Astrocyte of the spinal cord (primary cell): ENCODE measurements at places on chromosomes 16 and 17.

- no peak for DNase-seq
These were observed 123.8 kb upstream of the RPL38 start for GRCh38 chr17:74079537-74080300.

GRCh38 chr16:14303639-14304394 is 232.7 kb downstream of the MRTFB start:
- no peak for DNase-seq

GRCh38 chr17:66734186-66734943 is 100.6 kb upstream of the CACNG5 start:
- no peak for DNase-seq

DNA sequence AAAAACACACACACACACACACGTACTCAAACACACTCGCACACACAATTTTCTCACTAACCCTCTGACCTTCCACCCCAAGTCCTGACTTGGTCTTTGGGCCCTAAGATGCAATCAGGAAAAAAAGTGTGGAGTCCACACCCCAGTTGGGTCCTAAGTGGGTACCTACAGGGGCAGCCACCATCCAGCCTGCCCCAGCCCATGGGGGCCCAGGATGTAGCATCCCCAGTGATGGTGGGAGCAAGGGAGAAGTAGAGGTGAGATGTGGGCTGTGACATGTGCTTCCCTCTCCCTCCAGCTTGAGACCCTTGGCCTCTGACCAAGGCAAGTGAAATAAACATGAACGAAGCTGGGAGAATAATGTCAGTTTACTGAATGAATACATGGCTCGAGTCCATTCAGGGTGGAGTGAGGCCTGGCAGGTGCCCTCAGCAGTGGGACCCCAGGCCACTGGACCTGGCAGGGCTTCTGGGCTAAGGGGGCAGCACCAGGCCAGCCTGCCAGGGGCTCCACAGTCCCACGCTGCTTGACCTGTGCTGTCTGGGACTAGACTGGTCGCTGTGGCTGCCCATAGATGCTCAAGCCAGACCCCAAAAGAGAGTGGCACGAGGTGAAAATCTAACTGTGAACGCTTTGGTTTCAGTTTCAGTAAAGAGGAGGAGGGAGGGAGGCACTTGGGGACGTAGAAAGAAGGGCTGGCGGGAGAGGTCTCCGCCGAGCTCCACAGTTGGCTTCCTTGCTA is 73.7 kb downstream of the MRC2 start:
- no peak for DNase-seq

DNA sequence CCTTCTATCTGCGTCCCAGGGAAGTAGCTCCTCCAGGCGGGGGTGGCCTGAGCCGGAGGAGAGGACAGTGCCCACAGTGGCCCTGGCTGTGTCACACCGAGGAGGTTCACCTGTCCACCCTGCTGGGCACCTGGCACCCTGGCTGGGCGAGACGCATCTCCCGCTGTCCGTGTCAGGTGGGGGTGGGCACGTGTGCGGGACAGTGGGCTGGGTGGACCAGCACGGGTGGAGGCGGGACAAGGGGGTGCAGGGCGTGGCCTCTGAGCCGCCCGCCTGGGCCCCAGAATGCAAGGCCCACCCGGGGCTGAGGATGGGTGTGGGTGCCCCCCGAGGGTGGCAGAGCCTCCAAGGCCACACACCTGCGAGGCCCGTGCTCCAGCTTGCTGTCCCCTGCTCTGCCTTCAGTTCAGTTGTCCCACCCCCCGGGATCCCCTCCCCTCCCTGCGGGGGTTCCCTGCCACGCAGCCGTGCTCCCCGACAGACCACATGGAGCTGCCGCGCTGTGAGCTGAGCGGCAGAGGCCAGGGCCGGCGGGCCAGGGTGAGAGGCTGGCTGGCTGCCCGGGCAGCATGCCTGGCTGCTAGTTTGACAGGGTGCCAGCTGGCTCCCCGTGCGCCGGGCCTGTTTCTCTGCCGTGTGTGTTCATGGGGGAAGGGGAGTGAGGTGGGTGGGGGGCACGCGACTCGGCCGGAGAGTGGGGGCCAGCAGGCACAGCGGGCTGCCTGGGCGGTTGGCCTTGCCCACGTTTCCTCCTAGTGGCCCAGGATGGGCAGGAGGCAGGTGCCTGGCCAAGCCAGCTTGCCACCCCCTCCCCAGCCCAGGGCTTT is 33.9 kb downstream of the BAHCC1 start:
- peak; percentile 70 for DNase-seq

- DNase-seq = no peak
These were observed 28.1 kb downstream of the WFDC1 start for GRCh38 chr16:84322749-84323148.

GRCh38 chr16:30064729-30065101 is 845 bp upstream of the ALDOA start:
- DNase-seq = no peak

- no peak for DNase-seq
These were observed 37.9 kb downstream of the NDEL1 start for GRCh38 chr17:8473451-8474192.

DNA sequence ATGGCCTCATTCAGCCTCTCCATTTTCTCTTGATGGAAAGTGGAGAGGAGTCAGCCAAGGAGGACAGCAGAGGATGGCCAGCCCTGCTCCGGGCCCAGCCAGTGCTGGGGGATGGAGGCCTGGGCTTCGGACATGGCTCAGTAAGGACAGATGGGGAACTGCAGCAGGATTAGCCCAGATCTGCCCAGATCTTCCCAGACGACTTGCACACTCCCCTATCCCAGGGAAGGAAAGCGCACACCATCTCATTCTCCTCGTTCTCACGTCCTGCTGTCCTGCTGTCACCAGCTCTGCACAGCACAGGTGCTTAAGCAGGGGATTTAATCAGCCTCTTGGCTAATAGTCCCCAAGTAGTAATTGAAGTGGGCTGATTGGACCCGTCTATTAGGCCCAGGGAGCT is 100.2 kb upstream of the SDK2 start:
- DNase-seq = no peak

GRCh38 chr16:26816266-26816665 is 250.5 kb upstream of the C16orf82 start:
- DNase-seq = no peak

DNA sequence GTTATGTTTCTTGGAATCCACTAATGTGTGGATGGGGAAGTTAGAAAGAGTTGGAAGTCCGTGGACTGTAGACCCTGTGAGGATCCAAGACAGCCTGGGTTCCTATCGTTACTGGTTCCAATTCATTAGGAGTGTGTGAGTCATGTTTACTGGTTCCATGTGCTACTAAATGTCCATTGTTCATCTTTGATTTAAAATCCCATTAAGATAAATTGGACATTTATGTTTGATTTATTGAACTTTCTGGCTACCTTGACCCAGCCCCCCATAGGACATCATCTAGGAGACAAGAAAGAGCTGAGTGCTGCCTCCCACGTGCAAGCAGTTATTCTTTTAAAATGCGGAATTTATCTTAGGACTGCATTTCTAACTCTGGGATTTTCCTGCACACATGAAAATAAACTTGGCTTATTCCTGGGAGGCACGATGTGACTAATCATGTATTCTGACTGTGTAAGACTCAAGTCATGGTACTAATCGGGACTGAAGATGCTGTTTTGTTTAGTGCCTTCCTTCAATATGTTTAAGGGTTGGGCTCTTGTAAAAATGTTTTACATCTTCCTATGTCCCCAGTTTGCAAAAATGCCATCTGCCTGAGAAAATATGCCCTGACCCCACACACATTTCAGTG is 53.4 kb downstream of the RGS9 start:
- DNase-seq = peak; percentile 58
